GM12878 (cell line): ENCODE measurements at places on chromosomes 5 and 9. TPM values are rescaled to one million over a fixed set of nuclear protein-coding genes. Genes with fewer than 3 reads are reported as not detected.

Gene CDKN2B
- total RNA-seq, result 0.15 and 0.19 TPM in 2 replicates

Gene PSAT1
- total RNA-seq, result 44.5 and 47.2 TPM in 2 replicates

Gene CNTFR
- not detected in 2 replicates for total RNA-seq

Gene BARHL1
- total RNA-seq, result not detected in 2 replicates

Gene SH2D3C
- 21.0 and 23.5 TPM in 2 replicates for total RNA-seq

Gene LECT2
- total RNA-seq, result not detected in 2 replicates

Gene CETN3
- total RNA-seq, result 22.2 and 29.5 TPM in 2 replicates

Gene IFNK
- total RNA-seq, result not detected in 2 replicates

Gene SLCO6A1
- total RNA-seq, result not detected in 2 replicates

Gene ZNF366
- 0.18 TPM in 1 of 2 replicates, not detected in the other for total RNA-seq

Gene SLC31A2
- total RNA-seq, result 0.74 and 0.97 TPM in 2 replicates

Gene FOXD4L3
- 0.11 TPM in 1 of 2 replicates, not detected in the other for total RNA-seq

Gene ELAVL2
- total RNA-seq, result 1.1 and 1.3 TPM in 2 replicates

Gene PCDHA7
- 0.08 TPM in 1 of 2 replicates, not detected in the other for total RNA-seq

Gene NAIF1
- 8.6 and 10.3 TPM in 2 replicates for total RNA-seq

Gene DMRT2
- 0.82 and 1.0 TPM in 2 replicates for total RNA-seq

Gene TMEM174
- total RNA-seq, result not detected in 2 replicates

Gene IFNB1
- not detected in 2 replicates for total RNA-seq

Gene PCDHB13
- 0.05 TPM in 1 of 2 replicates, not detected in the other for total RNA-seq
